ENCODE measurements at places on chromosomes 5 and 9.

DNA sequence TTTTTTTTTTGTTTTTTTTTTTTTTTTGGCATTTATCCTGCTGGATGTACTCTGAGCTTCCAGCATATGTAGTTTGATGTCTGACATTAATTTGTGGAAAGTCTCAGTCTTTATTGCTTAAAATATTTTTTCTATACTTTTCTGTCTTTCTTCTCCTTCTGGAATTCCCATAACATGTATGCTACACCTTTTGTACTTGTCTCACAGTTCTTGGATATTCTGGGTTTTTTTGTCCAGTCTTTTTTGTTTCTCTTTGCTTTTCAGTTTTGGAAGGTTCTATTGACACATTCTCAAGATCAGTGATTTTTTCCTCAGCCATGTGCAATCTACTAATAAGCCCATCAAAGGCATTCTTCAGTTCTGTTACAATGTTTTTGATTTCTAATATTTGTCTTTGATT lies 19.4 kb upstream of the RFK start:
- DNase-seq: no peak

- DNase-seq: no peak
Observed at GRCh38 chr5:10936081-10936855, 175.2 kb upstream of the DAP start.

DNA sequence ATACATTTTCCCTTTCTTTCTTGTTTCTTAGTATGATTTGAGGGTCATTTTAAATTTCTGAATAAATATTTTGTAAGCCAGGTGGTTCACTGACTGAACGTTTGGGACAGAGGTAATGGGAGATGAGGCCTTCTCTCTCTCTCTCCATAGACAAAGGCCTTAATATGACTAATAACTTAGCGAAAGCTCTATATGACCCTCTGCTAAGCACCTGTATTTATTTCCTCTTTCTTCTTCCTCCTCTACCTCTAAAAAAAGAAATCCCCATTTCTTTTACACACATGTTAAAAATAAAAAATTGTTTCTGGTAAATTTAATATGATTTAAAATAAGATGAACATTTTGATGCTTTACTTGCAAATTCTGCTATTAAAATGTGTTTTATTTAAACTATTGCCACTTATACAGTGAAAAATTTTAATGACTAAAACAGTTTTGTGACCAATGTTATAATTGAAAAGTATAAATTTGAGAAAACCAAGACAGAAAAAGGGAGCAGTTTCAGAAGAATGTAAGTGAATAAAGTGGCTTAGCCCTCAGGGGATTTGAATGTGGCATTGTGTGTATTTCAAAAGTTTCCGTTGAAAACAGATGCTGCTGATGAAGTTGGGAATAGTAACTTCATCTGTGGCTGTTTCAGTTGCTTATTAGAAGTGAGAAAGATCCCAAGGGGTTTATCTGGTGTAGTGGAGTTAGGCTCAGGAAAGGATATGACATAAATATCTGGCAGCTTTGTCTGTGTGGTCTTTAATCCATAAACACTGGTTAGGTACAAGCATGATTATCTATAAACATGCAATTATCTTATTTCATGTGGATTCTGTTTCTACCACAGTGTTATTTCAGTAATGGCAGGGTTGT lies 128.6 kb upstream of the GRHPR start:
- no peak for DNase-seq

DNA sequence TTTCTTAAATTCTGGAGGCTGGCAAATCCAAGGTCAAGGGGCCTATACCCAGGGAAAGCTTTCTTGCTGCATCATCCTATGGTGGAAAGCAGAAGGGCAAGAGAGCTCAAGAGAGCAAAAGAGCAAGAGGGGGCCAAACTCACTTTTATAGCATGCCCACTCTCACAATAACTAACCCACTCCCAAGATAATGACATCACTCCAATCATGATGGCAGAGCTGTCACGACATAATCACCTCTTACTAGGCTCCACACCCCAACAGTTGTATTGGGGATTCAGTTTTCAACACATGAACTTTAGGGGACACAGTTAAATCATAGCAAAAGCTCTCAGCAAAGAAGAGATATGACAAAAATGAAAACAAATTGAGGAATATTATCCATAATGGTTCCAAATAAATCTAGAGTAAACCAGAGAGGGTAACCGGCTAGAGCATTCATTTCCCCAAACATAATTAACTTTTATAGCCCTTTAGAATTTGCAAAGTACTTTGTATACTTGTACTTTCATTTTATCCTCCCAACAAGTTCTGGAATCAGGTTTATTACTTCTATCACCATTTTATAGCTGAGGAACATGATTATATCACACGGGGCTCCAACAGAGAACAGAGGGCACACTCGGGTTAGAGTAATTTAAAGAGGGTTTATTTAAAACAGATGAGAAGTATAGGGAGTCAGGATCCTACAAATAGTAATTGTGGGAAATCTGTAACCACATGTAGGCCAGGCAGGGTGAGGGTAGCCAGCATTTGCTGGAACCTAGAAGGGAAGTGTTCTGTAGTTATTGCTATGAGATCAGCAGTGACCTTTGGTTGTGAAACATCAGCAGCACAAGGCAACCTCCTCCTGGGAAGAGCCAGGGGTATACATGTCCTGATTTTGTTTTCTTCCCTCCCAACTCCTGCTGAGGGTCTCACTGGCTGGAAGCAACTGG lies 7.2 kb upstream of the TARS1 start:
- no peak for DNase-seq

GRCh38 chr5:73380710-73381589 lies 67.6 kb downstream of the FOXD1 start:
- DNase-seq: no peak

DNA sequence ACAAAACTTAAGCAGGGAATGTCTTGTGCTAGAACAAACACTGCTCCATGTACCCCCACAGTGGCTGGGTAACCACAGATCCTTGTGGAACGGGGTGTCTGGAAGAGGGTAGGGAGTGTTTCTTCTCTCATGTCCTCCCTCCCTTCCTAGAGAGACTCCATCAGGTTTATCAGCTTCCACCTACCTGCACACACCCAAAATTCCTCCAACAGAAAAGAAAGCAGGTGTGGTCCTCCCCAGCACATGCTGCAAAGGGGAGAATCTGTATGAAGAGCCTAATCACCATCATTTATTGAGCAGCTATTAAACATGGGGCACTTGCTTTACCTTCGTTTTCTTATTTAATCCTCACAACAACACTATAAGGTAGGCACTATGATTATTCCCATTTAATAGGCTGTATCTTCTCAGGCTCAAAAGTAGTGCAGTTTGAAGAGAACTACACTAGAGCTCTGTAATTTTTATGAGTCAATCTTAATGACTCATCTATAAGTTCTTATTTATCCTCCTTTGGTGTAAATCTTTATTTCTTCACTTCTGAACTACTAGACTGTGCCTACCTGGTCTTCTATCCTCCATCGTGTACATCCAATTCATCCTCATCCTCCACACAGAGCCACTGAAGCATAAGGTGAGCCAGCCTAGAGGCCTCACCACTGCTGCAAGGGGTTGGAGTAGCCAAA lies 31.6 kb downstream of the C9orf40 start:
- no peak for DNase-seq

GRCh38 chr5:124061663-124062062 lies 549.7 kb downstream of the CSNK1G3 start:
- no peak for DNase-seq

DNA sequence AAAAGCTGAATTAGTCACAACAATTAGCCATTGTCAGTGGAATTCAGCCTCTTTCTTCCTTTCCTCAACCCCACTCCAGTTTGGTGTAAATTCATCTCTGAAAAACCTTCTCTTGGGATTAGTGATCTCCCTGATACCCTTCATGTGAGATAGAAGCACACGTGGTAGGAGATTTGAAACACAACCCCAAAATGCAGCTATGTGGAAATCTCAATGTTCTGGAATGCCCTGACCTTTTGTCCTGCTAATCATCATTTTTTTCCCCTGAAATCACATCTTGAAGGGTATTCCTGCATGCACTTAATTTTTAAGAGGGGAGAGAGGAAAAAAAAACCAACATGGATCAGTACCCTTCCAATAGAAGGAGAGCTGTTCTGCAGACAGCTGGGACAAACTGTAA lies 612.6 kb downstream of the EBF1 start:
- DNase-seq: no peak

DNA sequence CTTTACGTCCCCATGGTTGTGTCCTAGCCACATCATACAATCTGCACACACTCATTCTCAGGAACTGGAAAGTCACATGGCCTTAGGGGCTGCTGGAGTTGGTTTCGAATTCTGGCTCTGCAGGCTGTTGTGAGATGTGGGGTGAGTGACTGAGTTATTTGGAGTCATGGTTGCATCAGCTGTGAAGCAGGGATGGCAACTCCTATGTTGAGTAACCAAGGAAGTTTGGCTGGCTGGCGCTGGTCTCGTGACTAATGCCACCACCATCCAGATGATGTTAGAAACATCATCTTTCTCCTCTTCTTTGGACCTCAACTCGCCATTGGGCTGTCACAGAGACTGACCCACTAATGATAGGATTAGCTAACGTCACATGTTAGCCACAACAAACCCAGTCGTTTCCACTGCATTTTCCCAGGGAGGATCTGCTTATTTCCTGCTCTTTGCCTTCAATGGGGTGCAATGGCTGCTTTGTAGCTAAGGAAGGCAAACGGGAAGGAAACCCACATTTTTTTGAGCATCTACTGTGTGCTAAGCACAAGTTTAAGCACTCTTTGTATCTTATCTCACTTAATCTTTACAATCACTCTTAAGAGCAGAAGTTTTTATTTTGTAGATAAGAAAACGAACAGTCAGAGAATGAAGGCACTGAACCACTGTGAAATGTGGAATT lies 78.1 kb upstream of the UBTD2 start:
- DNase-seq: peak; percentile 94

GRCh38 chr9:131410044-131410491 lies 16.2 kb downstream of the PRRC2B start:
- DNase-seq: no peak

Measured in Caki2 (cell line).